Psoas muscle (tissue), 8 donors: ENCODE measurements at places on chromosomes 11 and 22. TPM values are rescaled to one million over a fixed set of nuclear protein-coding genes. Genes with fewer than 3 reads are reported as not detected.

TBRG1 gene
- total RNA-seq = 24.4 TPM

CCDC82 gene
- total RNA-seq = 12.3 TPM

ADAMTS15 gene
- 2.2 TPM for total RNA-seq

- no peak overlapping the region for H3K4me3 ChIP-seq
- H3K27ac ChIP-seq = no peak overlapping the region
- no peak for DNase-seq
- H3K36me3 ChIP-seq = no peaks in the 10 kb centered on the region
- H3K27me3 ChIP-seq = peaks cover 2% of the 10 kb centered on the region
Observed at GRCh38 chr22:44500599-44500998, 2.6 kb upstream of the RTL6 start.

GRCh38 chr11:8735094-8735493, 52.5 kb downstream of the RPL27A start:
- H3K4me1 ChIP-seq = peaks cover 21% of the 10 kb centered on the region
- DNase-seq = no peak
- no peaks in the 10 kb centered on the region for H3K27me3 ChIP-seq
- H3K4me3 ChIP-seq = no peak overlapping the region
- no peaks in the 10 kb centered on the region for H3K36me3 ChIP-seq
